Stimulated activated CD4-positive, alpha-beta T cell treated with anti-CD3 and anti-CD28 coated beads, TNF-alpha, amount 100 ng/mL, for 4 hours (primary cell): ENCODE measurements at places on chromosomes 12 and 14.

GRCh38 chr14:30445852-30446251, 113.1 kb upstream of the G2E3 start:
- DNase-seq = no peak

DNA sequence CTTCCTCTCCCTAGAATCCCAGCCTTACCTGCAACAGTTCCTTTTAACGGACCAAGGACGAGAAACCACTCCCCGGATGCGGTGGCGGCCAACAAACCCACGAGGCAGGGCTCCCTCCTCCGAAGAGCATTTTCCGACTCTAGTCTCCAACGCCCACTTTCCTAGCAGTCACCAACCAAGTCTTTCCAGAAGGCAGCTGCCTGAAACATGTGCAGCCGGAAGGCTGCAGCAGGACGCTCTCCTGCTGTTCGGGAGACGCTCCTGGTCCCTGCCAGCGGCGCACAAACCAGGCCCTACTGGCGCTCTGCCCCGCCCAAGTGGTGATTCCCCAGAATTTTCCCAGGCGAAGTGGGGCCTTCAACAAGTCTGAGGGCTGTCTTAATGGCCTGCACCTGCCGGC, 21.1 kb upstream of the ADAM20 start:
- no peak for DNase-seq

DNA sequence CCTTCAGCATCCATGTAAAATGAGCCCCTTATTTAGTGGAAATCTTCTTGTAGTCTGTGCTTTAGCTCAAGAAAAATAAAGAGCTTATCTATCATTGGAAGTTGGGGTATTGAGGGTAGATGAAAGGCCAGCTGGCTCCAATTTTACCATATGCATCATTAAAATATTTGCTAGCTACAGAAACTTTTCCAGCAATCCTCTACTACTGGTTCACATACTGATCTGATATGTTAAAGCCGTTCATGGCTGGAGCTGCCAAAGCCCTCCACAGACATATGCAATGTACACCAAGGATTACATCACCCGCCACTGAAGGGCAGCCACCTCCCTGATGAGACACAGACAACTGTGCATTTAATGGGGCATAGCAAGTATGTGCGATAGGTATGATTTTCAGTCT, 1205.3 kb downstream of the GALC start:
- DNase-seq = no peak

GRCh38 chr12:15244341-15244740, 23.1 kb upstream of the RERG start:
- no peak for DNase-seq

- no peak for DNase-seq
These were observed 192.2 kb upstream of the PELI2 start for GRCh38 chr14:55926007-55926406.

GRCh38 chr14:32421781-32422180, 92.7 kb downstream of the AKAP6 start:
- DNase-seq = no peak

- no peak for DNase-seq
These were observed 1217.4 kb upstream of the FLRT2 start for GRCh38 chr14:84312551-84312950.

- no peak for DNase-seq
These were observed 4.2 kb downstream of the DENND5B start for GRCh38 chr12:31586728-31587127.

DNA sequence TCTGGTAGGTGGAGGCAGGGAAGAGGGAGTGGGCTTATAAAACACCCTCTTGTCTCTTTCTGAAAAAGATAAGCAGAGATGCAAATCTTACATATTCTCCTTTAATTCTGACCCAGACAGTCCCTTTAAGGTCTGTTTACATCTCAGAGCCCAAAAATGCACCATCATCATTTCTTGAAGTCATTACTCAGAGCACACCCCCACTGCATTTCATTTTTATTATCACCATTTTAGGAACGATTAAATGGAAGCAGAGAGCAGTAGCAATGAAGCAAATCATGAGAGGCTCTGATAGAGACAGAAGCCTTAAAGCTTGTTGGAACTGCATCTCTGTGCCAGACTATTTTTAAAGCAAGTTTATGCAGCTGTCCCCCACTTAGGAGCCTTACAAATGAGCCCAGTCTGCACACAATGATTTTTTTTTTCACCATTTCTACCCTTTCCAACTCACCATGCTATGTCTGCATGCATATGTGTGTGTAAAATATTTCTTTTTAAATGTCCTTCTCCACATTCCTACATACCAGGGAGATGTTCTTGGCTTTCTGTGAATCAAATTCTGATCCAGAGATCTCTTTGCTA, 311.0 kb downstream of the GRIN2B start:
- no peak for DNase-seq

GRCh38 chr12:107057071-107057834, 36.1 kb downstream of the CRY1 start:
- DNase-seq = no peak

- DNase-seq = peak; percentile 65
These were observed 68.2 kb upstream of the ETV6 start for GRCh38 chr12:11581179-11581755.

DNA sequence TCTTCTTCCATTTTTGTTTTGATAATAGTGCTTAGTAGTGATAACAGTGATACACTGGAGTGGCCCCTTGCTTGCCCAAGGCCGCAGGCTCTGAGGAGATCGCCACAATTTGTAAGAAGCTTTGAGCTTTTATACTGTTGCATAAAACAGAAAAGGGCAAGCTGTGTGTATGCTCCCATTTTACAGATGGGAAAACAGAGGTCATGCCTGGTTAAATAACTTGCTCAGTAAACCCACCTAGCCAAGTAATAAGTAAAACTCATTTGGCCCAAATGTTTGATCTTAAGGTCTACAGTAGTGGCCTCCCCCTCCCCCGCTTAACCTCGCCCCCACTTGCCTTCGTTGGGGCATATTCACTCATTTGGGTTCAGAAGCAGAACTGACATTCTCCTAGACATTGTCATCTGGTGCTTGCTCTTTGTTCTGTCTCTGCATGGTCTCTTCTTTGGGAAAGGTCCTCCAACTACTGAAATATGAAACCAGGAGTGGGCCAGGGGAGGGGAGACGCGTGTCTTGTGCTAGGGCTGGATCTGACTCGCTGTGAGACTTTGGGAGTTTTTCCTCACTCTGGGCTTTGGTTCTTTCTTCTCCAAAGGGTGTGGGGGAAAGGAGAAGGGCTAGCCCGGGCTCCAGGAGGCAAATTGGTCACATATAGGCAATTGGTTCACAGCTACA, 88.1 kb downstream of the PAPOLA start:
- DNase-seq = no peak

- DNase-seq = no peak
These were observed 256.5 kb upstream of the NPAS3 start for GRCh38 chr14:32682214-32682613.

DNA sequence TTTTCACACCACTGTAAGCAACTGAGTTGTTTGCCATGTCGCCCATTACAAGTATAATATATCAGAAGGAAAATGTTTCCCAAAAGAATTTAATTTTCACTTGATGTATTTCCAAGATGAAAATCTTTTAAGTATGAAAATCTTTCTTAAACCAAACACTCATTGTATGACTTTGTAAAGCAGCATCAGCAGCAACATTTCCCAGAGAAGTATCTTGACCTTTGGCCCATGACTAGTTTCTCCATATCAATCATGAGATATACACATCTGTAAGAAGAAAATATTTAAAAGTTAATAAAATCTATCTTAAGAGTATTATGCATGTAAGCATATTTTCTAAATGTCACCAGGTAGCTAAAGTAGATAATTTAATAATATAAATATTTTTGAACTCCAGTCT, 52.8 kb downstream of the ATP2B1 start:
- no peak for DNase-seq

- DNase-seq = no peak
These were observed 9.2 kb downstream of the EXOC3L4 start for GRCh38 chr14:103103461-103104388.

GRCh38 chr14:96162741-96163140, 41.9 kb upstream of the BDKRB2 start:
- DNase-seq = no peak

GRCh38 chr12:66600903-66601302, 78.0 kb downstream of the GRIP1 start:
- DNase-seq = no peak

DNA sequence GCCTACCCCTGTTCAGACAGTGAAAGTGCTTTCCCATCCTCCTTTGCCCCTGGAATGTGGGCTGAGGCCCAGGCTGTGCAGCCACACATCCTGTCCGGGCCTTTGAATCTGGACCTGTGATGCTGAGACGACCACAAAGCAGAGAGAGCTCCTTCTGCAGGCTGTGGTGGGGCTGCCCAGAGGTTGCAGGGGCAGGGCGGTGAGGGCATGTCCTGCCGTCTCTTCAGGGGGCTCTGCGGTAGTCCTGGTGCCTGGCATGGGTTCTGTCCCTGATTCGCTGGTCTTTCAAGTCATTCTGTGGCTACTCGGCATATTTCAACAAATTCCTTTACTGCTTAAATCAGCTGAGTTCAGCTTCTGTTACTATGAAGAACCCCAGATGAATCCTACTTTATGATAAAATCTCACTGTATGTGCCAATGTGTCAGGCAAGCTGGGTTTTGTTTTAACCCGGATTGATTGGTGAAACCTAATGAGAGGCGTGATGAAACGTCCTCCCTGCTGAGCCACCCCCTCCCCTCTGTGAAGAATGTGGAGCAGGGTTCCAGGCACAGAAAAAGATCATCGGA, 63.4 kb upstream of the DICER1 start:
- DNase-seq = no peak

DNA sequence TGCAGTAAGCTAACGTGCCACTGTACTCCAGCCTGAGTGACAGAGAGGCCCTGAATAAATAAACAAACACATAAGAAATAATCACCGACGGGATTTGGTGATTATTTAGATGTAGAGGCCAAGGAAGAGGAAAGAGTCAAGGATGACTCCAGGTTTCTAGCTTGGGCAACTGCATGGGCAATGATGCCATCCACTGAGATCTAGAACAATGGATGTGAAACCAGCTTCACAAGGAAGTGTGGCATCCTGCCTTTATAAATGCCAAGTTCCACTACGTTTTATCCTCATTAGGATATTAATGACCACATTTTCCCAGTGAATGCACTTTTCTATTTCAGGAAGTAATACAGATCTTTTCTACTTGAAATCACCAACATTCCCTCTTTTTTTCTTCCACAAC, 10.9 kb upstream of the PTGER2 start:
- no peak for DNase-seq

- no peak for DNase-seq
These were observed 13.1 kb downstream of the KRT83 start for GRCh38 chr12:52307836-52308805.

DNA sequence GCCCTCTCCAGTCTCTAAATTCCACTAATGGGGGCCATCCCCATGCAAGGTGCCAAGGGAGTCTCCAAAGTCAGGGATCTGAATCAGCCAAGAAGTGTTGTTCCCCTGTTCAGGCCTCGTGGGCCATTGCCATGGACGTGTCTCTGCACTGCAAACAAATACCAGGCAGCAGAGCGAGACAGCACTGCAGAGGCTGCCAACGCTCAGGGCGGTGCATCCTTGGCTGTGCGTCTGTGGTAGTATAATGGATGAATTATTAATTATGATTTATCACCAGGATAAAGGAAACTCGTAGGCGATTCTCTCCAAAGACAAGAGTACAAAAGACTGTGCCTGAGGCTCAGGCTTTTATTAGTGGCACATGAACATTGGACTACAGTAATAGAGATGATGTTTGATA, 122.3 kb upstream of the NTF3 start:
- DNase-seq = no peak

DNA sequence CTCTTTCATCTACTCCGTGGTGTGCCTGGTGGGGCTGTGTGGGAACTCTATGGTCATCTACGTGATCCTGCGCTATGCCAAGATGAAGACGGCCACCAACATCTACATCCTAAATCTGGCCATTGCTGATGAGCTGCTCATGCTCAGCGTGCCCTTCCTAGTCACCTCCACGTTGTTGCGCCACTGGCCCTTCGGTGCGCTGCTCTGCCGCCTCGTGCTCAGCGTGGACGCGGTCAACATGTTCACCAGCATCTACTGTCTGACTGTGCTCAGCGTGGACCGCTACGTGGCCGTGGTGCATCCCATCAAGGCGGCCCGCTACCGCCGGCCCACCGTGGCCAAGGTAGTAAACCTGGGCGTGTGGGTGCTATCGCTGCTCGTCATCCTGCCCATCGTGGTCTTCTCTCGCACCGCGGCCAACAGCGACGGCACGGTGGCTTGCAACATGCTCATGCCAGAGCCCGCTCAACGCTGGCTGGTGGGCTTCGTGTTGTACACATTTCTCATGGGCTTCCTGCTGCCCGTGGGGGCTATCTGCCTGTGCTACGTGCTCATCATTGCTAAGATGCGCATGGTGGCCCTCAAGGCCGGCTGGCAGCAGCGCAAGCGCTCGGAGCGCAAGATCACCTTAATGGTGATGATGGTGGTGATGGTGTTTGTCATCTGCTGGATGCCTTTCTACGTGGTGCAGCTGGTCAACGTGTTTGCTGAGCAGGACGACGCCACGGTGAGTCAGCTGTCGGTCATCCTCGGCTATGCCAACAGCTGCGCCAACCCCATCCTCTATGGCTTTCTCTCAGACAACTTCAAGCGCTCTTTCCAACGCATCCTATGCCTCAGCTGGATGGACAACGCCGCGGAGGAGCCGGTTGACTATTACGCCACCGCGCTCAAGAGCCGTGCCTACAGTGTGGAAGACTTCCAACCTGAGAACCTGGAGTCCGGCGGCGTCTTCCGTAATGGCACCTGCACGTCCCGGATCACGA, 2.2 kb downstream of the SSTR1 start:
- DNase-seq = no peak

GRCh38 chr12:4246116-4246515, 27.4 kb upstream of the CCND2 start:
- no peak for DNase-seq

DNA sequence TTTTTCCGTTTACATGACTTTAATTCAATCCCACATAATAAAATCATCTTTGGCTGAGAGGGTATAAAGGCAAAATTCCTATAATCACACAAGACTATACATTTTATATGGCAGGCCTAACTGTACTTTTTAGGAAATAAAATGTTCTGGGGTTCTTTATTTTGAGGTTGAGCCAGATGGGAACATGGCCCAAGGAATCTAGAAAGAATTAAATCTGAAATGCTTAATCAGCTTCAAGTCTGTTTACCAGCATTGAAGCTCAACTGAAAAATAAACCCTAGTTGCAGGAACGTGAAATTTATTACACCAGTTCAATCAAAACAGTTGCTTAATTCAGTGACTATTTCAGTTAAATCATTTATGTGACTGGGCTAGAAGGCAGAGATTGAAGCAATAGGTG, 191.0 kb upstream of the BTG1 start:
- no peak for DNase-seq

DNA sequence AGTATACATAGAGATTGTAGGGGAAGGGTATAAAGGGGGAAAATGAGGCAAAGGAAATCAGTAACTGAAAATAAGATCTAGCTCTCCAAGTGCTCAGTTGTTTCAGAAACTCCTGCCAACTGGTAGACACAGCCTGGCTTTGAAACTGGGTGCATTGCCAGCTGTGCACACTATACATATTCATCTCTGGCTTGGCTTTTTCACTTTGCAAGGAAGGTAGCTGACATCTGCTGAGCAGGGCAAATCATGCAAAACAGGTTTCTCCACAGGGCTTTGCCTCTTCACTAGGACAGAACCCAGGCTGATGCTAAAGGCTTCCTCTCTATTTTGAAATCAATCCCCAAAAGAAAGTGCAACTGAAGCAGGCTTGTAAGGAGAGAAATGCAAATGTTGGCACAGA, 101.5 kb downstream of the HELB start:
- DNase-seq = no peak

GRCh38 chr14:90871605-90872233, 55.5 kb upstream of the TTC7B start:
- DNase-seq = no peak
